NCI-H345 (cell line): ENCODE measurements at places on chromosomes 6 and 20.
A peak's percentile ranks its signal among the peaks of the same experiment; 100 is the strongest.

GRCh38 chr6:33834401-33835392 lies 30.9 kb upstream of the MLN start:
- DNase-seq: no peak

DNA sequence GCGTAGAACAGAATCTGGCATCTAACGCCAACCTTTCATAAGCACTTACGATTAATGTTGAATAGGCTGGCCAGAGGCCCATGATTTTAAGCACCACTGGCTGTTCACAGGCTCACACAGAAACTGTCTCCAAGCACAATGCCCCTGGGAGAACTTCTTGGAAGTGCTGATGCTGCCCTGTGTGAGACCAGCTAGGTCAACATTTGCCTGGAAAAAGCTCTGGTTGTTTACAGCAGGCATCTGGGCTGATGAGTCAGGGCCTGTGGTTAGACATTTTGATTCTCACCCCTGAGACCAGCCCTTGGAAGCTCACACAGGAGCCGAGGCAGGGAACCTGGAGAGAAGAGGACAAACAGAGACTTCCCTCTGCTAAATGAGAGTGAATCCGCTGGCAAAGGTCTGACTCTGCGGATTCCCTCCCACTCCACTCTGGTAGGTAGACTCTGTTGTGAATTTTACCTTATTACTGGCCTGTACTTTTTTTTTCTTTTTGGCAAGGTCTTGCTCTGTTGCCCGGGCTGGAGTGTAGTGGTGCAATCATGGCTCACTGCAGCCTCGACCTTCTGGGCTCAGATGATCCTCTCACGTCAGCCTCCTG lies 6.8 kb upstream of the SULF2 start:
- DNase-seq: peak; percentile 44

DNA sequence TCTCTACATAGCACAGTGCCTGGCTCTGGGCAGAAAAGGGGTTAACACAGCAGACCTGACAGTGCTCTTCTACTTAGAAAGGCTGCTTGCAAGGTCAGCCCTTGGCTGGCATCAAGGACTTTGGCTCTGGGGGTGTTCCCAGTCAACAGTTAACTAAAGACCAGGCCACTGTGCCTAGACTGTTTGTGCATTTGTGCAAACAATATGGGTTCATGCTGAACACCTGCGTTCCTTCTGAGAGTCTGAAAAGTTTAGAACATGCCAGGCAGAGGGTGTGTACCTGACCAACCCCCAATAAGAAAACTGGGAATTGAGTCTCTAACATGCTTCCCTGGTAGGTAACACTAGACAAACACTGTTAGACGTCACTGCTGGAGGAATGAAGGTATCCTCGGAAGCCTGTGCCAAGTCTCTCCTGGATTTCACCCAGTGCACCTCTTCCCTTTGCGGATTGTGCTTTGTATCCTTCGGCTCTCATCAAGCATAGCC lies 110.7 kb downstream of the PDE10A start:
- no peak for DNase-seq

DNA sequence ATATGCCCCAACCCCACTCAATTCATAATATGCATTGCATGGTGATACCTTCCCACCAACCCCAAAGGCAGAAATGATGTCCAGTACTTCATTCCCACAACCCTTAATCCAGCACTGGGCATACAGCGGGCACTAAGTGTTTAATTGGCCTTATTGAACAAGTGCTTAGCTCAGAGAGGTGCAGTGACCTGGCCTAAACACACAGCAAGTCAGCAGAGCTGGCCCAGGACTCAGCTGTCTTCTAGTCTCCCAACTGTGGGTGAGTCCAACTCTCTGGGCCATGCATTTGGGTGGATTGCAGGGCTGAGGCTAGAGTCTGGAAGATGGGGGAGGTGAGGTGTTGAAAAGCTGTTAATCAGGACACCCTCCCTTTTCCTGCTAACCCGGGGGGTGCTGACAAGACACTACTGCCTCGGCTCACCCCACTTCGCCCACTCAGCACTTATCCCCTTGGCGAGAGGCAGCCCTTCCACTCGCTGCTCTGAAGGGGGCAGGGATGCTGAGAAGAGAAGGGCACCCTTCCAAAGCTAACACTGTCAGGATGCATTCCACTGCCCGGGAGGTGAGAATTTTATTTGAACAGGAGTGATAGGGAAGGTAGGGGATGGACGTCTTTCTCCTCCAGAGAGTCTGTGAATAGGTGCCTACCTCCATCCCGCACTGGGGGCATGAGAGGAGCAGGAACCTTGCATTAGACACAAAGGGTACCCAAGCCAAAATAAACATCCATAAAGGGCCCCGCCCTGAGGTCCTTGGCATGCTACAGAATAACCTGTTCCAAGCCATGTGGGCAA lies 14.2 kb downstream of the KCNK5 start:
- no peak for DNase-seq

DNA sequence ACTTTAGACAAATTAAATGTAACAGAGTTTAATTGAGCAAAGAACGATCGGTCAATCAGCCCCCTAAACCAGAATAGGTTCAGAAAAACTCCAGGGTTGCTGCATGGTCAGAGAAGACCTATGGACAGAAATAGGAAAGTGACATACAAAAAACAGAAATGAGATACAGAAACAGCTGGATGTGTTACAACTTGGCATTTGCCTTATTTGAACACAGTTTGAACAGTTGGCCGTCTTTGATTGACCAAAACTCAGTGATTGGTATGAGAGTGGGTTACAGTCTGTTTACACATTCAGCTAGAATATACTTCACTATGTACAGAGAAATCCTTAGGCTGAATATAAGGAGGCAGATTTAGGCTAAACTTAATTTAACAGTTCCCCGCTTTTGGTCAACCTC lies 19.9 kb downstream of the SRSF6 start:
- no peak for DNase-seq

DNA sequence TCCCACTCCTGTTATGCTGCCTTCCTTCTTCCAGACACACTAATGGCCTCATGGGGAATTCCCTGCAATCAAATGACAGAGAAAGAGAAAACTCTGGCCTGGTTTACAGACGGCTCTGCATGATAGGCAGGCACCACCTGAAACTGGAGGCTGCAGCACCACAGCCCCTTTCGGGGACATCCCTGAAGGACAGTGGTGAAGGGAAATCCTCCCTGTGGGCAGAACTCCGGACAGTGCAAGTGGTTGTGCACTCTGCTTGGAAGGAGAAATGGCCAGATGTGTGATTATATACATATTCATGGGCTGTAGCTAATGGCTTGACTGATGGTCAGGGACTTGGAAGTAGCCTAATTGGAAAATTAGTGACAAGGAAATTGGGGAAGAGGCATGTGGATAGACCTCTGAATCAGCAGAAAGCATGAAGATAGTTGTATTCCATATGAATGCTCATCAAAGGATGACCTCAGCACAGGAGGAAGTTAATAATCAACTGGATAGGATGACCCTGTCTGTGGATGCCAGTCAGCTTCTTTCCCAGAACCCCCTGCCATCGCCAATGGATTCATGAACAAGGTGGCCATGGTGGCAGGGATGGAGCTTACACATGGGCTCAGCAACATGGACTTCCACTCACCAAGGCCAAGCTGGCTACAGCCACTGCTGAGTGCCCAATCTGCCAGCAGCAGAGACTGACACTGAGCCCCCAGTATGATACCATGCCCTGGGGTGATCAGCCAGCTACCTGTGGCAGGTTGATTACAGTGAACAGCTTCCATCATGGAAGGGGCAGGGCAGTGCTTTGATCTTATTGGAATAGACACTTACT lies 44.5 kb upstream of the VSX1 start:
- no peak for DNase-seq

DNA sequence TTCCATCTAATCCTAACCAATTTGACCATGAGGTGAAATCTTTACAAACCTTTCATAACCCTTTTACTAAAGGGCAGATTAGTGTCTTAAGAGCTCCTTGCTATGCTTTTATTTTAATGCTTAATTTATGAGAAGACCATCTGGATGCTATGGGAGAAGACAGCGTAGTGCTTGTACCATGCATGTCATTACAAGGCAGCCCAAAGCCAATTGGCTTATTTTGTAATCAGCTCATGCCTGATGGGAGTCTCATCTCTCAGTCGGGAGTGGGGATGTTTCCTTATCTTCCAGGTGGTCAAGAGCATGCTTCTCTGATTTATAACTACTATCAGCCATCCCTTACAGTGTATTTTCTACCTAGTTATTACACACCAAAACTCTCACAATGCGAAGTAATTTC lies 304.7 kb downstream of the FARS2 start:
- DNase-seq: no peak

DNA sequence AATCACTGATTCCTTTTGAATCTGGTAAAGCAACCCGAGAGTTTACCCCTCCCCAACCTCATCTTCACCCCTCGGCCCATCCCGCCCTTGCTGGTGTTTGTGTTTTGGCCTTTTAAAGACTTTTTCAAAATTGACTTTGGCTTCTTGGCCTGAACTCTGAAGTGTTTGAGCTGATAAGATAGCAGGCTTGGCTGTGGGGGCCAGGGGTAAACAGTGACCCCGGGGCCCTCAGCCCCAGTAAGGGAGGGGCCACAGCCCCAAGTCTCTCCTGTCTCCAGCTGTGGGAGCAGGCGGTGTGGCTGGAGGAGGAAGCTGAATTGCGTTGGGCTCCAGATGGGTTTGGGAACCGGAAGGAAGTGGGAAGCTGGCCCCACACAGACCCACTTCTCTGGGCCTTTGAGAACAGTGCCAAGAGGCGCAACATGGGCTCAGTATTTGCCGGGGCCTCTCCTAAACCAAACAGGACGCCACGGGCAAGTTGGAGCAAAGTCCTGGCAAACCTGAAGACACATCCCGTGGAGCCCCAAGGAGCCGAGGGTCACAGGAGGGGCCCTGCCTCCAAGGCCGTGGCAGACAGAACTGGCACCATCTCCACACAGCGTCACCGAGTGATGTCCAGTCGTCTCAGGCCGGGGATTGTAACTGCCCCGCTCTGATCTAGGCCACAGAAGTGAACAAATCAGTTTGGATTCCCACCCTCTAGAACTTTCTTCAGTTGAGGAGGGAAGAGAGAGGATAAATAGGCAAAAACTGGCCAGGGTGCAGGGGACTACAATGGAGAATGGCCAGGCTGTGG lies 54.3 kb upstream of the PTPN1 start:
- no peak for DNase-seq

GRCh38 chr6:14985366-14985765 lies 260.5 kb upstream of the JARID2 start:
- DNase-seq: no peak

DNA sequence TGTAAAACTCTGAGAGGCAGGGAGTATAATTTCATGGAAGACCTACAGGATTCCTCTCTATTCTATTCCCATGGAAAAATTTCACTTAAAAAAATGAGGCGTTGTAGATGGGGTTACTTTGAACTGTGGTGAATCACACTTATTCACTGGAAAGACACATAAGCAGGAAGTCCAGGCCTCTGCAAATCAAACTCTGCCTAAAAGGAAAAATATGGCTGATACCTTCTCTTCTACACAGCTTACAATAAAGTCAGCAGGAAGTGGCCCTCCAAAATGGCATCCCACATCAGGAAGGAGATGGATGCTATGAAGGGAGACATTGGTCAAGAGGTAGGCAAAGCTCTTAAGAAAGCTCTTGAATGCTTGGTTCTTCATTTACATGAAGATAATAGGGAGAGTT lies 115.9 kb downstream of the FYN start:
- DNase-seq: no peak

DNA sequence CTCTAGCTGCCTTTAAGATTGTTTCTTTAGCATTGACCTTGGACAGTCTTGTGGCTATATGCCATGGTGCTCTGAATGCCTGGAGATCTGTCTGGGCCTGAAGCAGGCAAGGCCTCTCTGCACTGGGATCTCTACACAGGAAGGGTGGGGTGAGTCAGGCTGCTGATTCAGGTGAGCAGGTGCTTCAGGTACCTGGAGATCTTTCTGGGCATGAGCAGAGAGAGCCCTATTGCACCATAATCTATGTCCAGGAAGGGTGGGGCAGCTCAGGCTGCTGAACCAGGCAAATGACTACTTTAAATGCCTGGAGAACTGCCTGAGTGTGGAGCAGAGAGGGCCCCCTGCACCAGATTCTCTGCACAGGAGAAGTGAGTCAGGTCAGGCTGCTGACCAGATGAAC lies 94.5 kb downstream of the TPBG start:
- DNase-seq: no peak

DNA sequence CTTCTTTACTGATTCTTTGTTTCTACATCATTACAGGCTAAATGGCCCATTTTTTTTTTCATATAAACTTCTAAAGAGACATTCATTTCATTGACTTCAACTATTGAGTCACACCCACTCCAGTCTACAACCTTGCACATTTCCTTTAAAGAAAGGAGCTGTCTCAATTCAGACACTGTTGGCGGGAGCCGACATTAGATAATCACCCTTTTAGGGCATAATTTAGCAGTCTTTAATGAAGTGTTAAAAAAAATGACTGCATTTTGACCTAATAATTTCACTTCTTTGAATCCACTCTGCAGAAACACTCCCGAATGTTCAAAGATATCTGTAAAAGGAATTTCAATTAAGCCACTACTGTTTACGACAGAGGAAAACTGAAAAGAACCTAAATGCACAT lies 1.5 kb downstream of the EPM2A start:
- peak; percentile 1 for DNase-seq
